Chondrocyte (in vitro differentiated cells): ENCODE measurements at places on chromosomes 16 and 17.

DNA sequence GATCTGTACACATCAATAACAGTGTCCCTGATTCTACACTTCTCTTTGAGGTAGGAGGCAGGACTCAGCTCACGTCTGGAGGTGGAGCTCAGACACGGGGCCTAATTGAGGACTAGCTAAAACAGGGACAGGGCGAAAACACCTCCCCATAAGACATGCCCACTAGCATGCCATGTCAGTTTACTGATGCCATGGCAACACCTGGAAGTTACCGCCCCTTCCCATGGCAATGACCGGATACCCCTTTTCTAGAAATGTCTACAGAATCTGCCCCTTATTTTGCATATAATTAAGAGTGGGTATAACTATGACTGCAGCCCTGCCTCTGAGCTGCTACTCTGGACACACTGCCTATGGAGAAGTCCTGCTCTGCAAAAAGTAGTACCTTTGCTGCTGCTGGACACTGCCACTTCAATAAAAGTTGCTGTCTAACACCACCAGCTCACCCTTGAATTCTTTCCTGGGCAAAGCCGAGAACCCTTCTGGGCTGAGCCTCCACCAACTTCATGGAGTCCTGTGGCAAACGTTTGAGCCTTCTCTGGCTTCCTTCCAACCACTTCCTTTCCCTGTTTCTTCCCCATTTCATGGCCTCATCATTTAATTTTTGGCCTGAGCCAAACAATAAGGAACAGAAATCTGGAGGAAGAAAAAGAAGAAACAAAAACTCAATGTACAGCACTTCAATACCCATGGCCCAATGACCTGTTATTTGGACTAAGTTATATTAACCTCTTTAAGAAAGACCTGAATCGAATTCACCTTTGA is 21.0 kb downstream of the PHB1 start:
- DNase-seq: peak; percentile 13

DNA sequence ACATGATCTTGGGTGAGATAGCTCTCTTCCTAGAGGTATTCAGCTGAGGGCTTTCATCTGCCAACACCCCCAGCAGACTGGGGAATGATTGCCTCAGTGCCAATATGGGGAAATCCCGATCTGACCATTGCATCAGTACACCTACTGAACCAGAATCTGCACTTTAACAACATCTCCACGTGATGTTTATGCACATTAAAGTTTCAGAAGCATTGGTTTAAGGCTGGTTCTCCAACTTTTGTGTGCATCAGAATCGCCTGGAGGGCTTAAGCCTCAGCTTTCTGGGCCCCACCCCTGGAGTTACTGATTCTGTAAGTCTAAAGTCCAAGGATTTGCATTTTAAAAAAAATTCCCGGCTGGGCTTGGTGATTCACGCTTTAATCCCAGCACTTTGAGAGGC is 123.6 kb upstream of the MED13 start:
- DNase-seq: no peak

DNA sequence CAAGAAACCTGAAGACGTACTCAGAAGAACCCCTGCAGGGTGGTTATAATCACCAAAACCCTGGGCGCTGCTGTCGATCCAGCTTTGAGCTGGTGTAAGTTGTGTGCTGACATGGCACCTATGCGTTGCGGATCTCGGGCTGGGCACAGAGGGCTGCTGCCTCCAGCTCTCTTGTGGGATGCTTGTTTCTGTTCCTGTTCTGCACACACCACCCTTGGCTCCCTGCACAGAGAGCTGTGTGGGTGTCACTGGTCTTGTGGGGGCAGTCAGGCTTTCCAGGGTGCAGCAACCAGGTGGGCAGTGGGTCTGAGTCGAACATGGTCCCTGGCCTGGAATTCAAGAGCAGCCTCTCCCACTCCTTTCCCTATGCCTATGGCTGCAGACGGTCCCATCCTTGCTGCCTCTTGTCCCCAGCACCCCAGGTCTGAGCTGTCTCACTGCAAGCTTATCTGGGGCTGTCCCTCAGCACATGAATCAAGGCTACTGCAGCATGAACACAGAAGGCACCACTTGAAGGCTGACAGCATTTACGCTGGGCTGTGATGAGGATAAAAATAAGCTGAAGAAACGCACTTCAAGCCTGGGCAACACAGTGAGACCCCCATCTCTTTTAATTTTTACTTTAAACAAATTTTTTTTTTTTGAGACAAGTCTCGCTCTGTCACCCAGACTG is 20.1 kb downstream of the ZNF276 start:
- DNase-seq: no peak

DNA sequence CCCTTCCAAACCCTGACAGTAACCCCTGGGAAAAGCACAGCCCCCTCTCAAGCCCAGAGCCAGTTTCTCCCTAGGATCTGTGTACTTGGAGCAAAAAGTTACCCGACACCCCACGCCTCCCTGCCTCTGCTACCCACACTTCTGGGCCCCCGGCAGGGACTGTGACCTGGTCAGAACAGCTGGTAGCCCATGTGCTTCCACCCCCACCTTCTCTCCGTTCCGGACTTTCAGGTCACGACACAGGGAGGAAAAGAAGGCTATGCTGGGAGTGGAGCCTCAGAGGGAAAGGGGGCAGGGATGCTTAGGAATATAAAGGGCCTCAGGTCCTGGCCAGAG is 6.4 kb downstream of the PPY start:
- DNase-seq: no peak

DNA sequence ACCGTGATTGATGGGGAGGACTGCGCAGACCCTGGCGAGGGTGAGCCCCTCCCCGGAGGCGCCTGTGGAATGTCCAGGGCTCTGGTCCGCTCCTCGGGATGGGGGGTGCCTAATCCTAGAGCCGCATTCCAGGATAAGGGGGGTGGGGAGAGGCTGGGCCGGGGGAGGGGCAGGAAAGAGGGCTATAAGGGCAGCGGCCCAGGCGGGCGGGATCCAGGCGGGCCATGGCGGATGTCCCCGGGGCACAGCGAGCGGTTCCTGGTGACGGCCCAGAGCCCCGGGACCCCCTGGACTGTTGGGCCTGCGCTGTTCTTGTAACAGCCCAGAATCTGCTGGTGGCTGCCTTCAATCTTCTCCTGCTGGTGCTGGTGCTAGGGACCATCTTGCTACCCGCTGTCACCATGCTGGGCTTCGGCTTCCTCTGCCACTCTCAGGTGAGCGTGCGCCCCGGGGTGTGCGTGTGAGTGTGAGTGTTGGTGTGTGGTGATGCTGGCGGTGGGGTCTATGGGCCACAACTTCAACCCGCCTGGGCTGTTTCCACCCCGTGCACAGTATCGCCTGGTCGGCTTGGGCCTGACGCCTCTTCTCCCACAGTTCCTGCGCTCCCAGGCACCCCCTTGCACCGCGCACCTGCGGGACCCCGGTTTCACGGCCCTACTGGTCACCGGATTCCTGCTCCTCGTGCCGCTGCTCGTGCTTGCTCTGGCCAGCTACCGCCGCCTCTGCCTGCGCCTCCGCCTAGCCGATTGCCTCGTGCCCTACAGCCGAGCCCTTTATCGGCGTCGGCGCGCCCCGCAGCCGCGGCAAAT is at the start of gene TMEM88:
Gene TMEM88 (plus strand): TSS at position 216 of the 809 bp plus-strand sequence. CDS start 9 bp downstream, at position 225.
- DNase-seq: no peak
